ENCODE measurements at places on chromosomes 7 and 10. TPM values are rescaled to one million over a fixed set of nuclear protein-coding genes. Genes with fewer than 3 reads are reported as not detected.

Gene FEZF1
- total RNA-seq, result not detected

Gene PTPN20
- 8.3 TPM for total RNA-seq

Gene AKR1C2
- total RNA-seq, result 9.2 TPM

Gene UCN3
- total RNA-seq, result 2.3 TPM

Gene MGAM2
- 28.3 TPM for total RNA-seq

Gene MRPL32
- 24.1 TPM for total RNA-seq

Gene TAS2R5
- total RNA-seq, result 0.74 TPM

Gene ARHGEF5
- 14.2 TPM for total RNA-seq

Gene SPDYE6
- total RNA-seq, result not detected

Gene PLCE1
- total RNA-seq, result 6.8 TPM

DNA sequence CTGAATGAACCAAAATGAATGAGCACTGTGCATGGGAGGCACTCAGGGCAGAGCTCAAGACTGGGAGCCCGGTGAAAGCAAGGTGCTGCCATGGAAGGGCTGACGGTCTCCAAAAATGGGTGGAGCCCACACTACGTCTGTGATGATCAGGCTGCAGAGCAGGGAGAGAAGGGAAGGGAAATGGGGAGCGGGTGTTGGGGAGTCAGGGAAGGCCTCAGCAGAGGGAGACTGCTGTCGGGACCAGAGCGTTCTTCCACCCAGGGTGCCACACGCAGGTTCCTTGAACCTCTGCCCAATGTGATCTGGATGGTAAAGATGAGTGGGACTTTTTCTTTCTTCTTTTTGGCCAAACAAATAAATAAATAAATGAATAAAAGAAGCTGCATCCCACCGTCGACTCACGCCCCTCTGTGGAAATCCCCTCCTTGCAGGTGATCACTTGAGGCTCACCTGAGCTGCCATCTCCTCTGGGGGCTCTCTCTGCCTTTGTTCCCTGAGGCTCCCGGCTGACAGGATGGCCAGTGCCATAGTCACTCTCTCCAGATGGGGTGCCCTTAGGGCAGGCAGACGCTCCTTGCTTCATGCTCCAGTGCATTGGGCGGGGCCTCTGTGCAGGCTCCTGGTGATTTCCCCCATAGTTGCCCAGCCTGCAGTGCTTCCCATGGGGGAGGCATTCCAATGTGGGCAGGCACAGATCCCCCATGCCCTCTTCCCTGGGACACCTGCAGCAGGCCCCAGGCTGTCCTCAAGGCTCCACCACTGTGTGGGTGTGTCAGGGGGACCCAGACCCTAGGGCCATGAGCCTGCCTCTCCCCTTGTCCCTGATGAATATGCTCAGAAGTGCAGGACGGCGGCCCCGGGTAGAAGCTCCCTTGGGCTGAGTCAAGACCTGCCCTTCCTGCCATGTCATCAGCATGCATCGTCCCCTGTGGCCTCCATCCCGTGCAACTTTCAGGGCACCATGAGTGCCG is 131.8 kb downstream of the PTPN20 start:
- DNase-seq, result no peak

- DNase-seq, result no peak
Measured at GRCh38 chr7:55903985-55904759, 16.9 kb downstream of the ZNF713 start.

DNA sequence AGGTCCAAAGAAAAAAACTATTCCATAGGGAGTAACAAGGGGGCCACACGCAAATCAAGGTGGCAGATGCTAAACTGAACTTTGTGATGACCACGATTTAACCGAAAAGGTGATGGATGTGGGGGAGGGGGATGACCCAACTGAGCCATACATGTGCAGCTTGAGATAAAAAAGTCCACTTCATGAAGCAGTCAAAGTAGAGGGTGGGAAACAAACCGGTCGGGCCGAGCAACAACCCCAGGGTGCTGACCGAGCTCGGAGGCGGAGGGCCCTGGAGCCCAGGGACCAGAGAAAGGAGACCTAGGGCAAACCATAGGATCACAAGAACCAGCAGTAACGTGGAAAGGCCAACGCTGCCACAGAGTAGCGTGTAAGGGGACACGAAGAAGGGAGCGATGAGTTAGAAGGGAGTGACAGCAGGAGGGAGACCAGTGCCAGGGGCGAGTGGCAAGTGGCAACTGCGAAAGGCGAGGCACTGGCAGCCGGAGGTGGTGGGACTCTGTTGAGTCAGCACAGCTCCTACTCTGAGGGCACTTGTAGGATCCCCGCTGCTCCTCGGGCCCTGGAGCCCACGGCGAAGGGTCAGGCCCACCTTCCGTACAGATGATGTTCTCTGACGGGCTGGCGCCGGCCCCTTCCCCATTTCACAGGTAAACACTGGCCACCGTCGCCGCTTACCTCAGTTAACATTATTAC is 540 bp downstream of the SNX13 start:
- DNase-seq, result peak; percentile 72

DNA sequence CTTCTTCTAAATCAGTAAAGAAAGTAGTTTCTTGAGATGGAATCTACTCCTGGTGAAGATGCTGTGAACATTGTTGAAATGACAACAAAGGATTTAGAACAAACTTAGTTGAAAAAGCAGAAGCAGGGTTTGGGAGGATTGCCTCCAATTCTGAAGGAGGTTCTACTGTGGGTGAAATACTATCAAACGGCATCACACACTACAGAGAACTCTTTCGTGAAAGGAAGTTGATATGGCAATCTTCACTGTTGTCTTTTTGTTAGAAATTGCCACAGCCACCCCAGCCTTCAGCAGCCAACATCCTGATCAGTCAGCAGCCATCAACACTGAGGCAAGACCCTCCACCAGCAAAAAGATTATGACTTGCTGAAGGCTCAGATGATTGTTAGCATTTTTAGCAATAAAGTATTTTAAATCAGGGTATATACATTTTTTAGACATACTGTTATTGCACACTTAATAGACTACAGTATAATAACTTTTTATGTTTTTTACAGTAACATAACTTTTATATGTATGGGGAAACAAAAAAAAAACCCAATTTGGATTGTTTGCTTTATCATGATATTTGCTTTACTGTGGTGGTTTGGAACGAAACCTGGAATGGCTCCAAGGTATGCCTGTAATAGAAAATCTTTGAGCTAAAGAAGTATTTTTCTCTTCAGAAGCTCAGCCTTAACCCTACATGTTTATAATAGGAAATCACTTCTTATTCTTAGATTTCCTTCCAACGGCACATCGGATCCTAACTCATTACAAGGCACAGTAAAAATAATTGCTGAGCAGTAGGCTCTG is 257.3 kb downstream of the LRMDA start:
- no peak for DNase-seq

- no peak for DNase-seq
Measured at GRCh38 chr10:90227217-90227656, 525.8 kb downstream of the KIF20B start.

- DNase-seq, result no peak
Measured at GRCh38 chr10:17143055-17143690, 13.6 kb upstream of the CUBN start.

DNA sequence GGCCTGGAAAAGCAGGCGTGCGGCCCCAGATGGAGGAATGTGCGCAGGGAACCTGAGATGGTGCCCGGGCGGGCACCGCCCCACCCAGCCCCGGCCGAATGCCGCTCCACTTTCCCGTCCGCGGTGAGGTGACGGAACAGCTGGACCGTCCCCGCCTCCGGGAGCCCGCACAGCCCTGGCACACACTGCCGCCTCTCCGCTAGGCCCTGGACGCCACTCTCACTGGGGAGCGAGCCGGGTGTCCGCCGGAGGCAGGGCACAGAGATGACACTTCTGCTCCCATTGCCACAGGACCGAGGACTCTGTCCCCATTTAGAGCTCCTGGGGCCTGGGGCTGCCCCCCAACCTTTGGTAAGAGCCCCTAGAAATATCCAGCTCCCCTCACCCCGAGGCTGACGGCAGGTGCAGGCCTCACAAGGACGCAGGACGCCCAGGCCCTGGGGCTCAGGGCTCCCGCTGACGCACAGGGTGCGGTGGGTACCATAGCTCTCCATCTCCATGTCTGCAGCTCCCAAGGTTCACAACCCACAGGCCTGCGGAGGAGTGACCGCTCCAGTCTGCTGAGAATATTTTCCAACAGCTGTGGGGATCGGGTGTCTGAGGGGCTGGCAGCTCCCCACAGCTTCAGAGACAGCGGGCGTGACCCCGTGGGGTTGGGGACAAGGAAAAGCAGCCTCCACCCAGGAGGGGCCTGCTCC is 52.2 kb upstream of the PDGFA start:
- peak; percentile 77 for DNase-seq

- DNase-seq, result no peak
Measured at GRCh38 chr10:102508506-102508905, 4.7 kb downstream of the SUFU start.

DNA sequence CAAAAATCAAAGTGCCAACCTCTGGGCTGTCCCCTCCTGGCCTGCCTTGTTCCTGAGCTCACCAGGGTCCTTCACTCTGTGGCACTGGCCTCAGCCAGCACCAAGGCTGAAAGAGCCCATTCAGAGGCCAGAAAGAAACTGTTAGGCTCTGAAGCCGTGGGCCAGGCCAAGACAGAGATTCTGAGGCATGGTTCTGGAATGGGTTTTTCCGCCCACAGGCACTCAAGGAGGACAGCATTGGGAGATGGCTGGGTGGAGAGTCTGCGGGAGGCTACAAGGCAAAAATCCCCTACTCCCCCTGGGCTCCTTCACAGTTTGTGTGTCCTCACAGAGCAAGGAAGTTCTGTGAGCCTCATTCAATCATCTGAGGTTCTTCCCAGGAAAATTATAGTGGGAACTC is 31.7 kb downstream of the GRIFIN start:
- DNase-seq, result no peak

- no peak for DNase-seq
Measured at GRCh38 chr7:102120666-102121195, 165.9 kb upstream of the SH2B2 start.

DNA sequence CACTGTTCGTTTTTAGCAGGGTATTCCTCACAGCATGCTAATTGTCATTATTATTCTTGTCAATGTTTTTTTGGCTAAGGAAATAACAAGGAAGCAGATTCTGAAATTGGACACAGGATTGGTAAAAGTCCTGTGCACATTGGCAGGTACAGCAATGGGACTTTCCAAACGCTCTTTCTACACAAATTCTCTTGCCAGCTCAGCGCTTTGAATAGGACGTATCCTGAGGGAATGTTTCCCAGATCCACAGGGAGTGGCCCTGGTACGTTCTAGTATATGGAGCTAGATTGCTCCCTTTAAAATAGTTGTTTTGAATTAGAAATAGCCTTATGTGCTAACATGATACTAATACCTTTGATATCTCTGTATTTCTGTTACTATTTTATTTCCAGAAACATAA is 82.8 kb upstream of the GRB10 start:
- DNase-seq, result no peak

- DNase-seq, result no peak
Measured at GRCh38 chr10:12406764-12407400, 57.5 kb downstream of the CAMK1D start.

- DNase-seq, result no peak
Measured at GRCh38 chr7:156515911-156516790, 124.4 kb upstream of the RNF32 start.

GRCh38 chr7:76278540-76278939 is 23.9 kb upstream of the HSPB1 start:
- DNase-seq, result no peak

GRCh38 chr7:24670782-24671181 is 86.5 kb downstream of the GSDME start:
- no peak for DNase-seq

DNA sequence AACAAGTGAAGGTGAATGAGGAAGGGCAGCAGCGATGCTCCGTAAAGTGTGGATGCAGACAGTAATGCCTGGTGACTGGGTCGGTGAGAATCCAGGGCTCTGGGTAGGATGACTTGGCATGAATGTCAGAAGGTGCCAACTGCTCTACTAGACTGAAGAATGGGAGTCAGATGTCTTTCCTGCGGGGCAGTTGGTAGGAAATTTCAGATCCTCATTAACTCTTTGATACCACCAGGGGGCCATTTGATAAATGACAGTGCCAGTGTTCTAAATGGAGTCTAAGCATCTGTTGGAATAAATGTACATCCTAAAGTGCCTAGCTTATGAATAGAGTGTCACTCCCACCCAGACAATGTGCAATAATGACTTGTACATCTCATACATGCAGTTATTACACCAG is 462.0 kb downstream of the GRM8 start:
- no peak for DNase-seq

GRCh38 chr7:25675789-25676474 is 447.6 kb upstream of the NPVF start:
- no peak for DNase-seq

GRCh38 chr10:74021248-74022055 is 23.5 kb downstream of the VCL start:
- DNase-seq, result no peak

DNA sequence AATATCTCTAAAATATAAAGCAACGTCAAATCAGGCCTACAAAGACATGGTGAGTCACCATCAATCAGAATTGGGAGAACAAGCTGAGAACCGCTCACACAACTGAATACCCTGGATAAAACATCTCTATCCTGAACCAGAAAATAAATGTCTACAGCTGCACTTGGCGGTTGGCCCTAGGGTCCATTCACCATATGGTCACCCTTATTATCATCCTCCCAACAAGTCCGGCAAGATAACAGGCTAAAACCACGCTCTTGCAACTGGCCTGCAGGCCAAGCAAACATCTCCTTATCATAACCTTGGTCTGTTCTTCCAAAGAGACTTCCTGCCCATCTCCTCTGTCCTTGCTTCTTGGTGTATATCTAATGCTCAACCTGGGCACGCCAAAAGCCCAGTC is 310.7 kb downstream of the CALN1 start:
- no peak for DNase-seq

DNA sequence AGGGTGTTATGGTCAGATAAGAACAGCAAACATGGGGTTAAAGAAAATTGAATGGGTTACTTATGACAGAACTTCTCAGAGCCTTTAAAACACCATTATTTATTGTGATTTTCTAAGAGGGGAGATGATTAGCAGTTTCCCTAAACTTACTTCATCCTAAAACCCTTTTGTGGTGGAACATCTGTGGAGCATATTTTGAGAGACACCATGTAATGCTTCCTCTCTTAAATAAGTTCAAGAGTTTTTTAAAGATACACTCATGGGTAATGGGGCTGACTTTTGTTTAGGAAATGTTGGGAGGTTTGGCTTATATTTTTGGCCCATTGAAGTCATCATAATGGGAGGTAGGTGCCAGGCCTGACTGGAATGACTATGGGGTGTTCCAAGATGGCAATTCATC is 8.4 kb upstream of the PDCD4 start:
- no peak for DNase-seq

DNA sequence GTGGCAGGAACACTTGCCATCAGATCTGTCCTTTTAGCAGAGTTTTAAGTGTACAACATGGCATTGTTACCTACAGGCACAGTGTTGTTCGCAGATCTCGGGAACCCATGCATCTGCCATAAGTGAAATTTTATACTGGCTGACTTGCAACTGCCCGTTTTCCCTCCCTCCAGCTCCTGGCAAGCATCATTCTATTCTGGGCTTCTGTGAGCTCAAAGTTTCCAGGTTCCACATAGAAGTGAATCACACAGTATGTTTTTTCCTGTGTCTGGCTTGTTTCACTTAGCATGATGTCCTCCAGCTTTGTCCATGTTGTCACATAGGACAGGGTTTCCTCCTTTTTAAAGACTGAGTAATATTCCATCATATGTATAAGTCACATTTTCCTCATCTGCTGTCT is 56.6 kb downstream of the C10orf143 start:
- no peak for DNase-seq

GRCh38 chr10:74754381-74754821 is 72.0 kb upstream of the KAT6B start:
- DNase-seq, result no peak
